ENCODE measurements at places on chromosomes 2 and 18. TPM values are rescaled to one million over a fixed set of nuclear protein-coding genes. Genes with fewer than 3 reads are reported as not detected.

DNA sequence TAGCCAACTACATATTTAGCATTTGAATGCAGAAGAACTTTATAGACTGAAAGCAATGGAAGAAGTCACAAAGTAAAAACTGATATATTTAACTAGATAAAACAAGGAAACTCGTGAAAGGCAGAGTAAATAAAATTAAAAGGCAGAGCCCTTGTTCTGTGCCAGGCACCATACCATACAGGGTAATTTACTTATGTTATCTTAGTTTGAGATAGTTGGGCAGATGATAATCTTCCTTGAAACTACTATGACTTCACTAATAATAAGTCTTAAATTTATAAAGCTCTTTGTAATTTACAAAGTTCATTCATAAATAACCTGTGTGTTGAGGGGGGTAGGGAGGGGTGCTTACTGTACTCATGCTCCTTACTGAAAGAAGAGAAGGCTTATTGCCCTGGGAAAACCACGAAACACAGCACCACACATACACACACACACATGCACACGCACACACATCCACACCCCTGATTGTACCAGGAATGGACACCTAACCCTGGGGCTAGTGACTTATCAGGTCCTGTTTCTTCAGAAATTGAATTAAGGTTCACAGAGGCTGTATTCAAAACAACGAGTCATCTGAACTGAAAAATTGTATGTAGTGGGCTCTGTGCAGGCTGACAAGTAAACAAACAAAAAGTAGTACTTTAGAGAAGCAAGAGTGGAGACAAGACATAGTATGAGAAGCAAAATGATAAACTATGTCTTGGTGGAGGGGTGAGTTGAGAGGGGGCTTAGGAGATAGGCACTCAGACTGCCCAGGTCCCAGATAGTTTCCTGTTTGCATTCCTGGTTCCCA, 38.1 kb downstream of the AGFG1 start:
- no peaks in the 10 kb centered on the region for H3K36me3 ChIP-seq
- no peak overlapping the region for H3K27ac ChIP-seq
- DNase-seq, result no peak
- no peak overlapping the region for H3K4me3 ChIP-seq
- peaks cover 98% of the 10 kb centered on the region for H3K4me1 ChIP-seq

DNA sequence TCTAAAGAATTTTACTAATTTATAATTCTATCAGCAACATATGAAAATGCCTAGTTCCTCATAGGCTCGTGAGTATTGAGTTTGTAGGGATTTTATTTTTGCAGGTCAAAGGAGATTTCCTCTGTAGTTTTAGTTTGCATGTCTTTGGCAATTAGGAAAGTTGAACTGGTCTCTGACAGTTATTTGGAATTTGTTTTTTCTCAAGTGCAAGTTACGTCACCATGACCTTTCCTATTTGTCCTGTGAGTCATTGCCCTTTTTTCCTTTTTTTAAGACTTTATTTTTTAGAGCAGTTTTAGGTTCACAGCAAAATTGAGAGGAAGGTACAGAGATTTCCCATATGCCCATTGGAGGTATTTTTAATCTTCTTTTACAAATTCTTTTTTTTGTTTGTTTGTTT, 29.0 kb downstream of the RAMP1 start:
- H3K27me3 ChIP-seq, result no peaks in the 10 kb centered on the region
- DNase-seq, result no peak
- H3K4me3 ChIP-seq, result no peak overlapping the region
- peaks cover 49% of the 10 kb centered on the region for H3K4me1 ChIP-seq
- peak overlapping the region; percentile 93 for H3K27ac ChIP-seq
- H3K36me3 ChIP-seq, result no peaks in the 10 kb centered on the region

- no peak overlapping the region for H3K4me3 ChIP-seq
- H3K27ac ChIP-seq, result no peak overlapping the region
- no peaks in the 10 kb centered on the region for H3K4me1 ChIP-seq
- peaks cover 4% of the 10 kb centered on the region for H3K27me3 ChIP-seq
These were observed 304.9 kb downstream of the DSEL start for GRCh38 chr18:67211646-67212045.

DNA sequence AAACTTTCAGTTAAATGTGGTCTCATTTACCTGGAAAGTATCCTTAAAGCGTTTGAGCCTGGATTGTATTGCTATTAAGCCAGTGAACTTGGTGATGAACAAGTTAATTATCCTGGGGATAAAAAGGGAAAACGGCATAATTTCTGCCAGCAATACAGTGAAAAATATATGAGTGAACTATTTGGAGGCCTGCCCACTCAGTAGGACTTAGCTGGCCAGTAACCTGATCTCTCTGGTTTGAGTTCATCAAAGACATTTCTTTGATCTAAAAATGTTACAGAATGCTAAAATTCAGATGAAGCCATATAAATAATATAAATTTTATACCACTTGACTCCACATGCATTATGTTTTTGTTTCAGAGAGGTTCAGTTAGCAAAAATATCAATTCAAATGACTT, 241.1 kb upstream of the VWC2L start:
- no peaks in the 10 kb centered on the region for H3K4me1 ChIP-seq
- H3K27ac ChIP-seq, result no peak overlapping the region
- H3K27me3 ChIP-seq, result no peaks in the 10 kb centered on the region
- DNase-seq, result no peak
- no peaks in the 10 kb centered on the region for H3K36me3 ChIP-seq

DNA sequence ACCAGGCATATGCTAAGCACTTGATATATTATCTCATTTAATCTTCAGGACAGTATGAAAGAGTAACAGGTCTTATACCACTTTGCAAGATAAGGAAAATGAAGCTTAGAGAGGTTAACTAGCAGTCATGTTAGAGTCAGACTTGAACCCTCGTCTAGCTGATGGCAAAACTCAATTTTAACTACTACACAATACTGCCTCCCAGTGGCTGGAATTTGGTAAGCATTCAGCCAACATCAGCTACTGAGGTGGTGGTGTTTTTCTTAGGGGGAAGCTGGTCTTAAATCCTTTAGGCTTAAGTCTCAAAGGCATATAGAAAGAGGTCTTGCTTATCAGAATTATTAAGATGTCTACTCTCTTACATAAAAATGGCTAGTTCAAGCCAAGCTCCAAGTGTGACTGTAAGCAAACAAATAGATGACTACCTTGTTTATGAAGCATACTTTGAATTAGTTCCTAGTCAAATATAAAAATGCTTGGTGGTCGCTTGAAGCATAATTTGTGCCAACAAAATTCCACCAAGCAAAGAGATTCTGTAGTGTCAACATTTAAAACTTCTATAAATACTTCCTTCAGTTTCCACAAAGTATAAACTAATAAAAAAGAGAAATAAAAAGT, 325.4 kb upstream of the FIGN start:
- no peak overlapping the region for H3K4me3 ChIP-seq
- H3K4me1 ChIP-seq, result no peaks in the 10 kb centered on the region
- H3K27me3 ChIP-seq, result no peaks in the 10 kb centered on the region
- no peak overlapping the region for H3K27ac ChIP-seq

- H3K27ac ChIP-seq, result no peak overlapping the region
- no peak overlapping the region for H3K4me3 ChIP-seq
- H3K36me3 ChIP-seq, result no peaks in the 10 kb centered on the region
- DNase-seq, result no peak
- H3K27me3 ChIP-seq, result peaks cover 7% of the 10 kb centered on the region
- no peaks in the 10 kb centered on the region for H3K4me1 ChIP-seq
These were observed 101.8 kb upstream of the ERBB4 start for GRCh38 chr2:212640428-212640827.

GRCh38 chr2:96156011-96156820, 11.0 kb upstream of the DUSP2 start:
- DNase-seq, result no peak
- H3K27me3 ChIP-seq, result peaks cover 22% of the 10 kb centered on the region
- no peak overlapping the region for H3K4me3 ChIP-seq
- H3K36me3 ChIP-seq, result no peaks in the 10 kb centered on the region
- H3K27ac ChIP-seq, result no peak overlapping the region

DNA sequence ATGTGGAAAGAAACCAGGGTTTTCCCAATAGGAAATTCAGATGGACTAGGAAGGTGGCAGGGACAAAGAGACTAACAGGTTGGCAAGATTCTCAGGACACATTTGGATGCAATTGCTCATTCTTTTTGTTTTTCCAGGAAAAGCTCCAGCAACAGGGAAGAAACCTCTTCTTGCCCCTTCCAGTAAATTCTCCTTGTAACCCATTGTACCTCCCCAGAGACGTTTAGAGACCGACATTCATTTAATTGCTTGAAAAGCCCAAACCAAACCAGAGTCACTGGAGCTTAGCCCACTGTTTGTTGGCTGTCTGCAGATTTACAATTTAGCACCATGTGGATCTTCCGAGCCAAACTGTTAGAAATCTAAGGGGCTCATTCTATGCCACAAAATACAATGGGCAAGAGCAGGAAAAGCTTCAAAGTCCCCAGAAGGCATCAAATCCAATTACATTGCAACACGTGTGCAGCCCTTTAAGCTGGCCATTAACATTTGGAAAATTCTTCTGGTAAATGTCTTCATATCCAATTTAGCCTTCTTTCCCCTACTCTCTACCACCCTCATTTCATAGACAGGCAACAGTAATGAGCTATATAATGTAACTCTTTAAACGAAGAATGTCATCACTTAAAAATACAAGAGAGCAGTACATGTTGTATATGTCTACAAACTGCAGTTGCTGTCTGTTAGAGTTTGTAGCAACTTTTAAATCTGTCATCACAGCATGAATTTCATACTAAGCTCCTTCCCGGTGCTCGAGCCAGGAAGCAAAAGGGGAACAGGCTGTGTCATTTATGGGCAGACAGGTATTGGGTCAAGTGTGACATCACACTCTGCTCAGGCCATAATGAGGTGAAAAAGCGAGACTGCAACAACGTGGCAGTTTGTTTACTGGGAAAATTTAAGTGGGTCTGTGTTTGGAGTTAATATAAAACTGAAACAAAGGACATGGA, 235.6 kb upstream of the HNRNPA3 start:
- peaks cover 54% of the 10 kb centered on the region for H3K27me3 ChIP-seq
- H3K27ac ChIP-seq, result no peak overlapping the region
- no peak for DNase-seq
- no peaks in the 10 kb centered on the region for H3K36me3 ChIP-seq
- H3K4me1 ChIP-seq, result no peaks in the 10 kb centered on the region

The MDH1B gene
- 0.69 TPM for total RNA-seq

DNA sequence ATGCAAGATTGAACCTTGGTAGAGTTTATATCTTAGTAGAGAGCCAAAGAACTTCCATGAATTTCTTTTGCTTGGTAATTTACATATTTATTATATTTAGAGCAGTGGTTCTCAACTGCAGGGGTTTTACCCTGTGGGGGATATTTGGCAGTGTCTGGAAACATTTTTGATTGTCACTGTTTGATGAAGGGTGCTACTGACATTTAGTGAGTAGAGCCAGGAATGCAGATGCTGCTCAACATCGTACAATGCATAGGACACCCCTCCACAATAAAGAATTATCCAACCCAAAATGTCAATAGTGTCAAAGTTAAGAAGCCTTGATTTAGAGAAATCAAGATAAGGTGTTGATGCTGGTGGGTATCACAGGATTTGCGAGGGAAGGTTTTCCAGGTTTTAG, 14.7 kb downstream of the AGFG1 start:
- no peak overlapping the region for H3K4me3 ChIP-seq
- no peak overlapping the region for H3K27ac ChIP-seq
- peaks cover 51% of the 10 kb centered on the region for H3K4me1 ChIP-seq
- no peak for DNase-seq
- H3K36me3 ChIP-seq, result no peaks in the 10 kb centered on the region

All from left ventricle myocardium inferior (tissue), 1 donor.